ENCODE measurements at places on chromosomes 1 and 21.

GRCh38 chr1:20035114-20035513, 34.9 kb upstream of the PLA2G5 start:
- DNase-seq, result no peak

DNA sequence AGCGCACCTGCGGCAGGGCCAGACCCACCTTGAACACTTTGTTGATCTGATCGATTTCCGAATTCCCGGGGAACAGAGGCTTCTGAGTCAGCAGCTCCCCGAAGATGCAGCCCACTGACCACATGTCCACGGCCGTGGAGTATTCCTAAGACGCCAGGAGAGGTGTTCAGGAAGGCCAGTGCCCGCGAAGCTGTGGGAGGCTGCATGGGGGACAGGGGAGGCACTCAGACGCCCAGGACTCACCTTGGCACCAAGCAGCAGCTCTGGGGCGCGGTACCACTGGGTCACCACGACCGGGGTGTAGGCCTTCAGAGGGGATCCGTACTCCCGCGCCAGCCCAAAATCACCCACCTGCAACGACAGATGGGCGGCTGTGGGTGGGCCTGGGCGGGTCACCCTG, 11.2 kb upstream of the SLC35E2B start:
- DNase-seq, result no peak

GRCh38 chr1:210104103-210104502, 128.5 kb upstream of the SERTAD4 start:
- DNase-seq, result no peak

DNA sequence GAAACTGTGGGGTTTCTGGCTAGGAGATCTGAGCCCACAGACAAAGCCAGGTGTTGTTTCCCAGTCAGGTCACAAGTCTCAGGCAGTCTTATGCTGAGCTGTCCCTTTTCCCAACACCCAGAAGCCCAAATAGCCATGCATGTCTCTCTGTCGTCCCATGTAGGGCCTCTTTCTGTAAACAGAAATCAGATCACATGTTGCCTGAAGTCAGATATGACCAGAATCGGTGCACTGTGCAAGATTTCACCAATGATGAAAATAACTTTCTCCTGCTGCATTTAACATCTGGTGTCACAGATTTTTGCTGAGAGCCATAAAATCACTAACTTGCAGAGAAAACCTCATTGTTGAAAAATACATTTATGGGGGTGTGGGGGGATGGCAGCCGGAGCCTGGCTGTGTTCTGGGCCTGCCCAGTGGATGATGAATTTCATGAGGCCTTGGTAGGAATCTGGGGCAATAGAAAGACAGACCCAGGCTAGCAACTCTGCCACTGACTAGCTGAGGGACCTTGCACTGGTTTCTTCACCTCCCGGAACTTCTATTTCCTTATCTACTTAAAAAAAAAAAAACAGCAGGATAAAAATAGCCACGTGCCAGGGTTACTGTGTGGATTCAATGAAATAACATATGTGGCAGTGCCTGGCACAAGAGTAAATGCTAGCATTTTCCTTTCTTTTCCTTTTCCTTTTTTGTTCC, 158.8 kb upstream of the NFIA start:
- no peak for DNase-seq

DNA sequence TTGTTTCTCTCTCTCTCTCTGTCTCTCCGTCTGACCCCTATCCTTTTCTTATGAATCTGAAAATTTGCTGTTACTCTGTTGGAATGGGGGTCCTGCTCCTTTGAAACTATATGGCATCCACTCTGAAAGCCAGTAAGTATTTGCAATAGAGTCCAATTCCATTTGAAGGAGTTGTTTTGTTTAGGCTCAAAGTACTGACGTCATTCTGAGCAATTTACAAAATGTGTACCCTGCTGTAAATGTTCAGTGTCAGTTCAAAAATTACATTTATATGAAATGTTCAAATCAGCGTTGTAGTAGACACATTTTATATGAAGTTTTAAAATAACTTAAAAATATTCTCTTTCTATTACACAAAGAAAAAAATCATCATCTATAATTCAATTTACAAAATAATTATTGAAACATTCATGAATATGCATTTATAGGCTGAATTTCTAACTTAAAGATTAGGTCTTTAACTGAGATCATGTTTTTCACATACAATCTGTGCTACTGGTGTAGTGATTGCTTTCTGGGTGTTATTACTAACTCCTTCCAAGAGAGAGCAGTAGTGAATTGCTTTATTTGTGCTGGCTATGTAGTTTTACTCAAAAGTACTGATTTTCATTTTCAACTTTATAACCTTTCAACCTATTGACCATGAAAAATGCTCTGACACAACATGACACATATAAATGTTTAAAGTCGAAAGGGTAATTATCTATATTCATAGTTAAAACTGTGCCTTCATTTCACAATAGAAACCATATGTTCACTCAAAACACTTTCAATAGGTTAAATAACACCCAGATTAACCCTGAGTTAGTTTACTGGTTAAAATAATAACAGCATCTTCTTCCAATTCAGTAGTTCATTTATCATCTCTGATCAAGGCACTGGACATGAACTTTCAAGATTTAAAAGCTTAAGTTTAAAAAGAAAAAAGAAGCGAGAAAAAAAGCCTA, 253.1 kb upstream of the ADGRL4 start:
- DNase-seq, result no peak

GRCh38 chr21:44957901-44958451, 18.1 kb downstream of the SLX9 start:
- no peak for DNase-seq

DNA sequence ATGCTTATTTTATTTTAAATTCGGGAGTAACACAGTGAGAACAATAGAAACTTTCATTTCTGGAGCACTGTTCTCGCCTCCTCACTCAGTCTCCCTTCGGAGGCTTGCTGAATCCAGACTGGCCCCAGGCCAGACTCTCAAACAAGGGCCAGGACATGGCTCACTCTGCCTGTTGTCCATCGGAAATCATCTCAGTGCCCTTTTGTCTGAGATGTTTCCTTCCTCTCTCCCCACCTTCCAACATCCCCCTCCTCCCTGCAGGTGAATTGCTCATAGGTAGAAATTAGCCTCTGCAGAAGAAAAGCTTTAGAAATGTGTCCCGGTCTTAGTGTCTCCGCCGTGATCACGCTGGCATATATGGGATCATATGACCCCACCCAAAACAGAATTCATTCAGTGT, 55.2 kb downstream of the ERG start:
- no peak for DNase-seq

DNA sequence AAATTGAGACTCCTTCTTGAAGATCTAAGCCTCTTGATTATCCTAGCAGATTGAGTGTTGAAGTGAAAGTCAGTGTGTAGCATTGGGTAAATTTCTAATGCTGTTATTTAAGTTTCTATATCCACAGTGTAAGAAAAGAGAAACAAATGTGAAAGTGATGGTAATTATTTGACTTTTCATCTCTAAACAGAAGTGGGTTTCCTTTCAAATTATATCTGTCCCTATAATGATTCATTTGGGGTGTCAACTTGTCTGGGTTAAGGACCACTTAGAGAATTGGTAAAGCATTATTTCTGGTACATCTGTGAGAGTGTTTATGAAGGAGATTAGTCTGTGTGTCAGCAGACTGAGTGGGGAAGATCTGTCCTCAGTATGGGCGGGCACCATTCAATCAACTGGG, 133.0 kb upstream of the HMCN1 start:
- DNase-seq, result no peak

- DNase-seq, result no peak
Observed at GRCh38 chr1:201896951-201897391, 8.3 kb downstream of the SHISA4 start.

GRCh38 chr1:61851849-61852669, 109.8 kb downstream of the PATJ start:
- no peak for DNase-seq

- DNase-seq, result no peak
Observed at GRCh38 chr1:10642403-10643080, 153.9 kb downstream of the CASZ1 start.

- no peak for DNase-seq
Observed at GRCh38 chr1:17091252-17091651, 28.0 kb downstream of the PADI2 start.

GRCh38 chr1:106721790-106722189, 334.7 kb upstream of the PRMT6 start:
- DNase-seq, result no peak

GRCh38 chr1:27713139-27713725, 12.5 kb upstream of the FAM76A start:
- DNase-seq, result no peak

- no peak for DNase-seq
Observed at GRCh38 chr1:12581179-12581578, 36.8 kb downstream of the DHRS3 start.

DNA sequence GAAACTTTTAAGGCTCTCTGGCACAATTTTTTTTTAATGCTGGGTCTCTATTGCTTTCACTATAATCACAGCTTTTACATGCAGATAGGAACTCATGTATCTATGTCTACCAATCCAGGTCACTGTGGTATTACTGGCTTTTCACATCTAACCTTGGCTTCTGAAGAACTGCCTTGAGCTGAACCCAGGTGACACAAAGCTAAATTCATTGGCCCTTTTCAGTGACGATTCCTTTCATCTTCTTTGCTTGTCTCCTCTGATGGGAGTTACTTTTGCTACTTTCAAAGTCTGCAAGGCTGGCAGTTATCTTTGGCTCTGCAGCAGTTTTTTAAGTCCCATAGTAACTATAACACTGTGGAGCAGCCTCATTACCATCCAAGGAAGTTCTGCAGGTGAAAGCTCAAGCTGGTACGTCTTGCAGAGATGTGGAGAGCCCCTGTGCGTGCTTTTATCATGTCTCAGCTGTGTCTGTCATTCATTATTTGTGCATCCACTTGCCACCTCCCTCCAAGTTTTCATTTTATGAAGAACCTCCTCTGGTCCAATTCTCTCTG, 364.3 kb downstream of the VAV3 start:
- no peak for DNase-seq

GRCh38 chr1:167912294-167912693, 1.6 kb downstream of the ADCY10 start:
- no peak for DNase-seq

DNA sequence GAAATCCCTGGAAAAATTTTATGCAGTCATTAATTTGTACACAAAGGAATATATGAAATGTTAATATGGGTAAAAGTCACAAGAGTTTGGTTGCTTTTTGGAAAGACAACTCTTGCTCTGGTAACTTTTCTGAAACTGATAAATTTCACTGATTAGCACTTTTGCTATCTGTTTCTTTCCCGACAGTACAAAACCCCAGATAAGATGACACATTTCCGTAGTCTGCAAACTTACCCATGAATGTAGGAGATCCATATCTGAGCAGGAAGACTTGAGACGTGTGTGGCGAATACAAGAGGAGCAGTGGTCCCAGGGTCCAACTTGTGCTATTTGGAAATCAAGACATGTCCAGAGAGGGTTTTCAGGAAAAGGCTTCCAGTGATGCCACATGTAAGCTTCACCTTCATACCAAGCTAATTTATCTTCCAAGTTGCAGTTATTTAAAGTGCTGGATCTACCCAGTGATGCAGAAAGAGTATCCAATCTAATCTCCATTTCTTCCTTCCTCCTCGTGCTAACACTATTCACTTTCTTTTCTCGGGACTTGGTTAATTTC, 35.9 kb upstream of the SAMSN1 start:
- no peak for DNase-seq

DNA sequence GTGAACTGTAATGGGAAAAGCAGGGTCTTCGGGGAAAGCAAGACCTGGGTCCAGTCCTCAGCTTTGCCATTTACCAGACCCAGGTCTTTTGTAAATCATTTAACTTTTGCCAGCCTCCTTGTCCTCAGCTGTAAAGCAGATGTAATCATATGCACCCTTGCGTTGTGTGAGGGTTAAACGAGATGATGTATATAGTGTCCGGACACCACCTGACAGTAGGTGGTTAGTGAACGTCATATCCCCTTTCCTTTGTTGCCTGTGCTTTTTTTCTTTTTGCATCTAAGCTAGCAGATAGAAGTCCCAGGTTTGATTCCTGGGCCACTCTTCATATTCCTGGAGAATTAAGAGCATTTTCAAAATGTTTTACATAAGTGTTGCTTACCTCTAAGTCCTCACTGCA, 28.5 kb downstream of the IL12RB2 start:
- no peak for DNase-seq

- DNase-seq, result no peak
Observed at GRCh38 chr1:167440345-167440744, 78.0 kb downstream of the CD247 start.

DNA sequence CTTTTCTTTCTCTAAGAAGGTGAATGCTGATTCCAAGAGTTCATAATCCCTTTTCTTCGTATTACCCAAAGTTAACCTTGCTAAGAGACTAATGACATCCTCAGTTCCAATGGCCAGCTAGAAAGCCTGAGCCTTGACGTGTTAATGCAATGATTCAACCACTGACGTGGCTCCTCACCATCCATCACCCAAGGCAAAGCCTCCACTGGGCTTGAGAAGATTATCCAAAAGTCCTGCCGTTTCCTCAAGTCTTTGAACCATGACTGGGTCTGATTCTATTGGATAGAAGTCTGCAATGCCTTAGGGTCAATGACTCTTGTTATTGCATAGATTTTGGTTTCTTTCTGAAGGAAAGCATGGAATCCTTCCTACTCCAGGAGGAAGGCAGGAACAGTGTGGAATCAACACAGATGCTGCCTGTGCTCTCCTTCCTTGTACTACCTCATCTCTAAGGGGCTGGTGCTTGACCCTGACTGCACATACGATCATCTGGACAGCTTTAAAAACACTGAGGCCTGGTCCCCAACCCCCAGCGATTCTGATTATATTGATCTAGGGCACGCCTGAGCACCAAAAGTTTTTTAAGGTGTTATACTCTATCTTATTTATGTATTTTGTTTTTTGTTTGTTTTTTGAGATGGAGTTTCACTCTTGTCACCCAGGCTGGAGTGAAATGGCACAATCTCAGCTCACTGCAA, 69.3 kb upstream of the ANGPTL1 start:
- no peak for DNase-seq

DNA sequence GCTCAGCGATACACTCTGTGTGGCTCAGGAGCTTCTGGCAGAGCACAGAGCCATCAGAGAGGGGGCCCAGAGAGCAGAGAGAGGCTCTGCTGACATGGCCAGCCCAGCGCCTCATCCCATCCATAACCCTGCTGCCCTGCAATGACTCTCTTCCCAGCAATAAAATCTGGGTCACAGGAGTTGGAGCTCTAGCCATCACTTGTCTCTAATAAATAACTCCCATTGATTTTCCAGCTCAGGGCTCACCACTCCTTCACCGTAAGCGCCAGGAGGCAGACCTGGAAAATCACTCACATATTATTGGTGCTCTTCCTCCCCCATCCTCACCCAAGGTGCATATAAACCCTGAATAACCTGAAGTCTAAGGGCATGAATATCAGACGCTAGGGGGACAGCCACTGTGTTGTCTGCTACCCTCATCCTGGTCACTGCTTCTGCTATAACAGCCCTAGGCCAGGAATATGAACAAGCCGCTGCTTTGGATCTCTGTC, at the start of gene APCS:
Gene APCS, plus strand, starts transcription at position 366 of the 491 bp plus-strand sequence. Its CDS starts 96 bp downstream, at position 462.
- DNase-seq, result no peak
